ENCODE measurements at places on chromosomes 4 and X. TPM values are rescaled to one million over a fixed set of nuclear protein-coding genes. Genes with fewer than 3 reads are reported as not detected.

TMEM154 gene
- total RNA-seq = 2.2 TPM

P2RY10 gene
- 1.5 TPM for total RNA-seq

TFDP3 gene
- total RNA-seq = not detected

DGKK gene
- total RNA-seq = not detected

WDR1 gene
- 297 TPM for total RNA-seq

MXRA5 gene
- total RNA-seq = 5.3 TPM

UGT2B7 gene
- 13.9 TPM for total RNA-seq

GRCh38 chr4:123739806-123740205 is 343.2 kb downstream of the SPRY1 start:
- no peak for DNase-seq

DNA sequence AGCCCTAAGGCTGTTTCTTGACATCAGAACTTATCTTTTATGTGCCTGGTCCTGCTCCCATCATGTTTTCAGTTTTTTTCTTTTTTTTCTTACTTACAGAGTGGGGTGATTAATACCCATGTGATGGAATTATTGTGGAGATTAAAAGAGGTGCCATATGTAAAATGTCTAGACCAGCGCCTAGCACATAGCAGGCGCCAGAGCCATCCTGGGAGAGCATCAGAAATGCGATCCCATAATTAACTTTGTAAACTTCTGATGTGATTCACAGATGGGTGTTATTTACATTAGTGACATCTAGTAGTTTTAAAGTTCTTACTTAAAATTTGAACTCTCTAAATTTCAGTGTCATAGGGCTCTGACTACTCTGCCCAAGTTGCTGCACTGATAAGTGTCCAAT is 66.2 kb upstream of the PGRMC2 start:
- DNase-seq = no peak

DNA sequence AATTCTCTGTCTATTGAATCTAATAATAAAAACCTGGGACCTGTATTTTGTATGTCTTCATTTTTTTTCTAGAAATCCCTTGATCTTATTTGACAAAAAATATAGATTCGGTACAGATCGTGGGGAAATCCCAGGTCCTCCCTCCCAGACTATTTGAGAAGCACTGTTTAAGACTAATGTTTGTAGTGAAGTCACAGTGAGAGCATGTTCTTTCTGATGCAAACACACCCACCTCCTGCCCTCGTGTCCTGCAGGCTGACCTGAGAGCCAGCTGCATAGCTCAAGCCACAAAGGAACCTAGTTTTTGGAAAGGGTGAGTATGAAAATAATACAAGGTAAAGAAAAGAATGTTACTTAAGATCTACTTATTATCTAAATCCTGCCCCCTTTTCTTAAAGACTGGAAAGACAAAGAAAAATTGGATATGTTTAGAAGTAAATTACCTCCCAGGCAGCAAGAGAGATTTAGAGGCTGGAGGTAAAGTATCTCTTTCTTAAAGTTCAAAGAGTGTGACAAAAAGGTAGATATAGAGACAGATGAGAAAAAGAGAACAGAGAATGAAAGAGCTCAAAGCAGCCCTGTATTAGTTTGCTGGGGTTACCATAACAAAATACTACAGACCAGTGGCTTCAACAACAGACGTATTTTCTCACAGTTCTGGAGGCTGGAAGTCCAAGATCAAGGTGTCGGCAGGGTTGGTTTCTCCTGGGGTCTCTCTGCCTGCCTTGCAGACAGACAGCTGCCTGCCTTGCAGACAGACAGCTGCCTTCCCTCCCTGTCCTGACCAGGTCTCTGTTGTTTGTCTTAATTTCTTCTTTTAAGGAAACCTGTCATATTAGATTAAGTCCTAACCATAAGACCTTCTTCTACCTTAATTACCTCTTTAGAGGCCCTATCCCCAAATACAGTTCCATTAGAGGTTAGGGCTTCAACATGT is 20.4 kb upstream of the DCTD start:
- no peak for DNase-seq

GRCh38 chr4:16126714-16127113 is 42.9 kb upstream of the PROM1 start:
- no peak for DNase-seq

- DNase-seq = no peak
Observed at GRCh38 chr4:183141997-183142396, 42.9 kb downstream of the WWC2 start.

DNA sequence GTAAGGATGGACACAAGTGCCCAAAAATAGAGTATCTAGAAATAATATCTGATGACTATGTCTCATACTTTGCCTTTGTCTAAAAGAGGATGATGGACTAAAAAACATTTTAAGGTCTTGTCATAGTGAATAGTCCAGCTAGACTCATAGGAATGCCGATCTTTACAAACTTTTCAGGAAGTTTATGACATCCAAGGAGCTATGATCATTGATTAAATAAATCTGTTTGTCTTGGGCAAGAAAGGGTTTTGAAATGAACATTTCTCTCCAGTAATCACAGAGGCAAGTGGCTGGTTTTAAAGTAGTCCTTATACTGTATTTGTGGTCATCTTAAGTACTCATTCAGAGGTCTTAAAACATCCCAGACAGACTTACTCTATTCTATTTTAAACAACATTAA is 109.8 kb downstream of the MAPK10 start:
- no peak for DNase-seq

DNA sequence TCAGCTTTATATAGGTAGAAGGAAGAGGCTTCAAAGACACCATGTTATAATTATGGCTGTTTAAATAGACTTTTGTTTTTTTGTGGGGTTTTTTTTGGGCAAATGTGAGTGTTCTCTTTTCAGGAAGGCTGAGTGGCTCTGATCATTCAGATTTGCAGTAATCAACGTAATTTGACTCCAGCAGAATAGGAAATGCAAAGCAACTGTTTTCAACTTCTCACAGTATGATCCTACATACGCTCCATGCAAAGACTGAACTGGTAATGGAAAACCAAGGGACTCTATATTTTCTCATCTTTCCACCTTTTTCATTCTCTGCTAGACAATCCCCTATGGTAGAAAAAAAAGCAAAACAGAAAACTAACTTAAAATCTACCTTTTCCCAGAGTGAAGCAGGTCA is 10.8 kb downstream of the ADH1B start:
- DNase-seq = no peak

DNA sequence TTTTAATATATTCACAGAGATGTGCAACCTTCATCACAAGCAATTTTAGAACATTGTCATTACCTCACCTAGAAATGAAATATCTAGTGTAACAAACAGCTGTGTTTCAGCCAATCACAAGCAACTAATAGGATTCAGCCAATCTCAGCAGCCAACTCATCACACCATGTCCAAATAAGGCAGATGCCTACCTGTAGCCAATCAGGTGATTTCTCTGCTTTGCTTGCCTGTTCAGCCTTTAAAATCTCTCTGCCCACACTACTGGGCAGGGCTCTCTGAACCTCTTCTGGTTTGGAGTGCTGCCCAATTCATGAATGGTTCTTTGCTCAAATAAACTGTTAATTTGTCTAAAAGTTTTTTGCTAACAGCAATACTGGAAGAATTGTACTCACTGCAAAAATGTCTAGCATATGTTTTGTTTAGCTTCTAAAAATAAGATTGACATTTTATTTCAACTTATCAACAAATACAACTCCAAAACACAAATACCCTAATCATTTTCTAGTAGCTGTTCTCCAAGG is 52.4 kb upstream of the IGFBP7 start:
- no peak for DNase-seq

DNA sequence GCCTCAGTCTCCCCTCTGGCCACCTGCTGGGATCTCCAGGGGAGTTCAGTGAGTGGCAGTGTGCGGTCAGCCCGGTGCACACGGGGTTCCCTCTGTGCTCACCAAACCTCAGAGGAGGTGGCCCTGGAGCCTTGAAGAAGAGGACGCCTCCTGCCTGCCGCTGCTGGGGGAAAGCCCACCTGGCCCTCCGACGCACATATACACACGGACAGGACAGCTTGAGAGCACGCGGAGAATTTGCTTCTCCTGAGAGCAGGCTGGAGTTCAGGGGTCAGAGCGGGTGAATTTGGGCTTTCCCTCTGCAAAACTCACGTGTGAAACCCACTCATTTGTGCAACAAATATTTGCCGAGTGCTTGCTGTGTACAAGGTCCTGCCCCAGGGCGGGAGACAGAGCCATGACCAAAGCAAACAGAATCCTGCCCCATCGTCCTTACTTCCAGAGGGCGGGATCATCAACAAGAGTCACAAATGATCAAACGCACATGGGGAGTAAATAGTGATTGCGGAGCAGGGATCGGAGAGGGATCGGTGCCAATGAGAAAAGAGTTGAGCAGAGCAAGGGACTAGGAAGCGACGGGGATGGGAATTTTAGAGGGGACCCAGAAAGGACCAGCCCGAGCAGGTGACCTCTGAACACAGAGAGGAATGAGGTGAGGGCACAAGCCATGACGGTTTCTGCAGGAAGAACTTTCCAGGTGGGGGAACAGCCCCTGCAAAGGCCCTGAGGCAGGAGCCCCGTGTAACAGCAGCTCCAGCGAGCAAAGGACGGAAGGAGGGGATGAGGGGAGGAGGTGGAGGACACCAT is 17.6 kb downstream of the BLOC1S4 start:
- no peak for DNase-seq

- no peak for DNase-seq
Observed at GRCh38 chr4:119244832-119245231, 32.3 kb downstream of the USP53 start.

DNA sequence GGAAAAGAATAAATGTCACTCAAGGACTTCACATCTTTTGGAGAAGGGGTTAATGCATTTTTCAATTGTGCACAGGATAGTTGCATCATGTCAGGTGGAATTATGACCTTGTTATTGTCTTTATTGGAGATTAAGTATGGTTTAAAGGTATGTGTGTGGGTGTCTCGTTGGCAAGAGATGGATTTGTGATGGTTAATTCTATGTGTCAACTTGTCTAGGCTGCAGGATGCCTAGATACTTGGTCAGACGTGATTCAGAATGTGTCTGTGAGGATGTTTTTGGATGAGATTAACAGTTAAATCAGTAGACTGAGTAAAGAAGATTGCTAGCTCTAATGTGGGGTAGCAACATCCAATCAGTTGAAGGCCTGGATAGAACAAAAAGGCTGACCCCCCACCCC is 42.2 kb upstream of the HSD17B10 start:
- no peak for DNase-seq

GRCh38 chr4:69860521-69861298 is 765 bp upstream of the SULT1E1 start:
- DNase-seq = no peak

DNA sequence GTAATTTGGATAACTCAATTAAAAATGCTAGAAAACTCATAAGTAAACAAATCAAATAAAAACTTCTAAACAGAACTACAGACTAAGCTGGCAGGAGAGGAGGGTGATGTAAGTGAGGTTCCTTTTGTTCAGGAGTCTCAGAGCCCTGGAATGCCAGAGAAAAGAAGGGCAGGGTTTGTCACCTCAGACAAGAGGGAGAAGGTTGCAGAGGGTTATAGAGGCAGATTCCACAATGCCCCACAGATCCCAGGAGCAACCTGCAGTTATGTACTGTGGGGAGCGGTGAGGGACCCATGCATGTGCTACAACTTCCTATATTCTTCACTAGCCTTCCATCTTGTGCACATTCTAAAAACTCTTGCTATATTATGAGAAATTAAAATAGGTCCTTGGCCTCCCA is 129.7 kb downstream of the CFAP299 start:
- DNase-seq = no peak

DNA sequence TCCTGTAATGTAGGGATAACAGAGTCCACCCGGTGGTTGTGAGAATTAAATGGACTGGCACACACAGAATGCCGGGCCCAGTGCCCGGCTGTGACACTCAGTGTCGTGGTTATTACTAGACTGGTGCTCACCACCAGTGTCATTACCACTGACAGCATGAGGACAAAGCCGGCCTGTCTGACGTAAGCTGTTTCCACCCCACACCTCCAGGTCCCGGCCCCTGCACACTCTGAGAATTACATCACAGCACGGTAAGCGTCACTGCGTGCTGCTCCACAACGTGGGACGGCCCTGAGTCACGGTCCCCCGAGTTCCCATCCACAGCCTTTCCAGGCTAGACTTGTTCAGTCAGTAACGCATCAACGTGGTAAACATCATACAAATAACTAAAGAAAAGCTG is 22.9 kb downstream of the FAT1 start:
- no peak for DNase-seq

DNA sequence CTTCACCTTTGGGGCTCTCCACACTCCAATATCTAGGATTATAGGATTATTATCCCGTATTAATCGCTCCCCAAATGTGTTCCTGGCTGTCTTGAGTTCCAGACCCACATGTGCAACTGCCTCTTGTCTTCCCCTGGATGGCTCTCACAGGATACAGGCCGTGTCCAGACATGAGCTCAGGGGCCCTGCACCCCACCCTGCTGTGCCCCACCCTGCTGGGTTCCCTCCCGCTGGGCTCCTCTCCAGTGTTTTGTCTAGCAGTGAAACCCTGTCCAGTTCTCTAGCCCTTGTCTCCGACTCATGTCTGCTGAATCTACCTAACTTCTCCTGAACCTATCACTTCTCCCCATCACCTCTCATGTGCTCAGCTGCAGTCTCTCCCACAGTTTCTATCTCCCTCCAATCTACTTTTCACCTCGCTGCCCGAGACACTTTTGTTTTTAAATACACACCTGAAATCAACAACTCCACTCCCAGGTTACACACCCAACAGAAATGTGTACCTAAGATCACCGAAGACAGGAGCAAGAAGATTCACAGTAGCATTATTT is 2.0 kb downstream of the RNF212 start:
- DNase-seq = no peak

DNA sequence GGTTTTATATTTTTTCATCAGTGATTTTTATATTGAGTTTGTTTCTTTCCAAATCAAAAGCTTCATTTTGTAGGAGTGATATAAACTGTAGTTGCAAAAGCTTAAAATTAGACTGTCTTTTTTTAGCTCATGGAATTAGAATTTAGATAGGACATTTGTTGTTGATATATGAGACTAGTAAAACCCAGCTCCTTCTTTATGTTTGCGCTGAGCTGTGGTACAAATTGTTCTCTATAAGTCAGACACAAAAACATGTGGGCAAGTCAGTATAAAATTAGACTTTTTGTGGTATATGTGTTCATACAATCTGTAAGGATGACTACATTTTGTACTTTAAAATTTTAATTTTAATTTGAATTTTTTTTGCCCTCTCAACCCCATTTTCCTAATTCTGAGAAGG is 18.3 kb downstream of the FHIP1A start:
- DNase-seq = no peak

DNA sequence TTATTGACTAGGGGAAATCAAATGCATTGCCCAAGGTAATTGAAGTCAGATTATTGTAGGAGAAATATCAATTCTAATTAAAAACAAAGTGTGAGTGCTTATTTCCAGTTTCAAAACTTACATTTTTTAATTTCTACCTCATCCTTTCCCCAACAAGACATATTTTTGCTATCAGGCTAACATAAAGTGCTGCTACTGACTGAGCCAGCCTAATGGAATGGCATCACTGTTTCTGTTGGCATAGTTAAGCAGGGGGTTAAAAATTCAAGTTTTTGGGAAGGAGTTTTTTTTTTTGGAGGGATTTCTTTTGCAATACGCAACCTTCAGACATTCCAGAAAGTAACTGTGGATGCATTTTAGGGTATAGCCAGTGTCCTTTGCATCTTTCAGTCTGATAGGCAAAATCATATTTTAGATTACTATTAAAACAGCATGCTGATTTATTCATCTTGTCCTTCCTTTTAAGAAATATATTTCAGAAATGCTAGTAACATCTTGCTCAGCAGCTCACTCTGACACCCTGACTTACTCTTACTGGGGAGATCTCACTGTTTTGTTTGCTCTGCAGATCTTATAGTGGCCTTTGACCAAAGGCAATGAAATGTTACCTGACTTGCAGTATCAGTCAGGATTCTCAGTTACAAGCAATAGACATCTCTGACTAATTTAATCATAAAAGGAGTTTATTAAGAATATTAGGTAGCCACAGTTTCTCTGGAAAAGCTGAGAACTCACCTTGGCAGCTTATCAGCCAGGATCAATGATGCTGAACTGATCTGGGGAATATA is 24.4 kb downstream of the GAB1 start:
- no peak for DNase-seq

Measured in mucosa of gallbladder (tissue), 1 donor.